ENCODE measurements at places on chromosomes 6 and 20.

DNA sequence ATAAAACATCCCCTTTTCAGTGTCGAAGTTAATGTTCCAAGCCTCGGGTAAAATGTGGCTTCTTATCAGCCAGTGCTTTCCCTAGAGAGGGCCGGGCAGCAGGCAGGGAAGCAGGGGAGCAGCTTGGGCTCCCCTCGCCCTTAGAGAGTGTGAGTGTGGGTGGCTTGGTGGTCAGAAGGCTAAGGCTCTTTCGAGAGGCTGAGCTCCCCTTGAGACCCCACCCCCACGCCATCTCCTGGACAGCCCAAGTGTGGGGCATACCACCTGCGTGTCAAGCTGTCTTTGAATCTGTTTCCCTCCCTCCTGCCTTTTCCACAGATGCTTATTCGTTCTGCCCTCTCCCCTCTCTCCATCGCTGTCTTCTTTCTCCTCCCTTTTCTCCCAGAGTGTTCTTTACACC is 95.1 kb upstream of the FOXP4 start:
- no peak for DNase-seq

DNA sequence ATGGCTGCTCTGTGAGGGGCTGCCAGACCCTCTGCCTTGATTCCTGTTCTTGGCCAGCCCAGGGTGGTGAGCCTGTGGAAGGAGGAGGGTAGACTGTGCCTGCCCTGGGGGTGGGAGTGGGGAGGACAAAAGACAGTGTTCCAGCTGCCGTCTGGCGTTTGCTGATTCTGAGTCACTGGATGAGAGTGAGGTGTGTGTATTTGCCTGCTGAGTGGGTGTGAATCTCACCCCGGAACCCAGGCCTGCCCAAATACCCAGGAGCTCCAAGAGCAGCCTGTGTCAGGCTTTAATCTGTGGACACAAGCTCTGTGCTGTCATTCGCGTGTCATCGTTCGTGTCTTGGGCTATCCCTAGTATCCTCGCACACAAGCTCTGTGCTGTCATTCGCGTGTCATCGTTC is 2.6 kb upstream of the LKAAEAR1 start:
- DNase-seq = no peak

DNA sequence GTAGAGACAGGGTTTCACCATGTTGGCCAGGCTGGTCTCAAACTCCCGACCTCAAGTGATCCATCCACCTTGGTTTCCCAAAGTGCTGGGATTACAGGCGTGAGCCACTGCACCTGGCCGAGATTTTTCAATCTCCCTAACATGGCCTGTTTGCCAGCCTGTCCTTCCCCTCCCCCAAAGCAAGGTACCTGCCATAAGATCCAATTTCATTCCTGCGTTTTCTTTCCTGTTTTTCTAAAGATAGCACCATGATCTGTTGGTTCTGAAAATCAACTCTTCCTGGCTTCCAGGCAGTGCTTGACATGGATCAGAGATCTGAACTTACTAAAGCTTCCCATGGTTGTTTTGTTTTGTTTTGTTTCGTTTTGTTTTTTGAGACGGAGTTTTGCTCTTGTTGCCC is 7.5 kb downstream of the MGME1 start:
- no peak for DNase-seq

DNA sequence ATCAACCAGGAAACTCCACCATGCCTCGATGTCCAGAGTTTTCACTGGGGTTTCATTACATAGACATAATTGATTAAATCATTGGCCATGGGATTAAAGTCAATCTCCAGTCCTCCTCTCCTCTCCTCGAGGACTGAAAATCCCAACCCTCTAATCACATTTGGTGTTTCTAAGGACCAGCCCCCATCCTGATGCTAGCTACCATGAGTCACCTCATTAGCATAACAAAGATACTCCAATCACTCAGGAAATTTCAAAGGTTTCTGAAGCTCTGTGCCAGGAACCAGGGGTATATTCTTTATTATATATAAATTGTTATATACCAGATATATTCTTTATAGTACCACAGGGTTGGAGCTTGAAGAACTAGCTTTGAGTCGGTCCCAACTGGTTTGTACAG is 212.9 kb upstream of the PRND start:
- DNase-seq = no peak

GRCh38 chr6:12490351-12490903 is 200.3 kb downstream of the EDN1 start:
- no peak for DNase-seq

DNA sequence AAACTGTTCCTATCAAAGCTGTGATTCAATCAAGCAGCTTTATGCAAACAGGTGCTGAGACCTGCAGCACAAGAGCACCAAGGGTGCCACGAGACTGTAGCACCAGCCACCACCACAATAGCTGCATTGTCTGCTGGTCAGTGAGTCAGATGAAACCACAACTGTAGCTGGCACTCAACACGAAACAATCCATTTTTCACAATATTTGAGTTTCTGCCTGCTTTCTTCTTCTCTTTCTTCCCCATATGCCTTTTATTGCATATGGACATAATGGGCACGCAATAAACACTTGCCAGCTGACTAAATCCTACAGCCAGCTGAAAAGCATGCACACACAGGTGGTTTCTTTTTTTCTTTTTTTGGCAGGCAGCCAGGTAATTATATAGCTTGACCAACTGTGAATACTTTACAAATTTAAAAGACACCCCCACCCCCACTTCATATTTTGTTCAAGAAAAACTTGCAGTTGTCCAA is 16.6 kb downstream of the SLC2A12 start:
- no peak for DNase-seq

DNA sequence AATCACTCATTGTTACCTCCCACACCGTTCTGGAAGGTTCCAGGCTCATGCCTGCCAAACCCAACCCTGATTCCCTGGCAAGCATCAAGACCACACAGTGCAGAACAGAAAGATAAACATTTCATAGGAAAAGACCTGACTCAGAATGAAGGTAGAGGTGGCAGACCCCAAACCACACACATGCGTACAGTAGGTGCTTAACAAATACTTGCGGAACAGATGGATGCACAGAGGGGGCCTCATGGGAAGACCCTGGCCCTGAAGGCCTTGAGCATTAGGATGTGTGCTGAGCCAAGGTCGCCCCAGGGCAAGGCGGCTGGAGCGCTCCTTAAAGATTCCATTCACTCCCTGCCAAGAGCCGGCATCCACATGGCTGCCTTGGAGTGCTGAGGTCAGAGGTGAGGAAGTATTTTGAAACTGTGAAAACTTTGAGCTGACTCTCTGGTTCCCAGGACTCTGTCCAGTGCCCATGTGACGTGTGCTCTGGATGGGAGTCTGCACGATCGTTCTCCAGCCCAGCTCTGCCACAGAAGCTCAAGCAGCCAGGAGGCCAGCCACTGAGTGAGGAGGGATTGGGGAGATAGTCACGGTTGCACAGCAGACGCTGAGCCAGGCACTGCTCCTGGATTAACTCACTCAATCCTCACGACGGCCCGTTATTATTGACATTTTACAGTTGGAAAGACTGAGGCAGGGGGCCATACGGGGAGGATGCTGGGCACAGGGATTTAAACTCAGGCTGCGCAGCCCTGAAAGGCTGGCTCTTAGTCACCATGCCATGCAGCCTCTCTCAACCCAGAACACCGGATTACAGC is 65.5 kb upstream of the AFDN start:
- no peak for DNase-seq

DNA sequence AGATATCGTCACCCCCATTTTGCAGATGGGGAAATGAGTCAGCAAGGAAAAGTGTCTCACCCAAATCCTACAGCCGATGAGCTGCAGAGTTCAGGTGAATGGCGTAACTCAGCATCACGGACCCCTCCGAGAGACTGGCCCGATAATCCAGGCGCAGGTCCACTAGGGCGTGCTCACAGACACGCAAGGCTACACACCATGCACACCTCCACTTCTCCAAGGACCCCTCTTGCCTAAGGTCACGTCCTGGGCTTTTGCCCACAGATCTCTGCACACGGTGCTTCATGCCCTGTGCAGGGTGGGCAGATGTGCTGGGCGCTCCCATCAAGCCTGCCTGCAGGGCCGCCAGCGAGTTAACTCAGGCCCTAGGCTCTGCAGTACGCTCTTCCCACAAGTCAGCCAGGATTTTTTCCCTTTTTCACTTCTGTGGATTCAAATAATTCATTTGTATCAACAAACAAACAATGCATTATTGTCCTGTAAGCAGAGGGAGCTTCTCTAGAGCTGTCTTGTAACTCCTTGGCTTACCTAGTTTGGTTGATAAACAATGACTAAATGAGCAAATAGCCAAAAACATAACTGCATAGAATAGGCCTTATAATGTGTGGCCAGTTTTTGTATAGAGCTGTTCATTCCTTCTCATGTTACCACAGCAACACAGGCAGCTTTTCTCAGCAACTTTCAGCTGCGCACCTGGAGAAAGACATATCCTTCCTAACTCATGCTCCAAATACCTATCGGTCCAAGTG is 139.1 kb downstream of the AGPAT4 start:
- DNase-seq = no peak

- no peak for DNase-seq
Measured at GRCh38 chr6:47162231-47162630, 120.1 kb upstream of the ADGRF1 start.

- no peak for DNase-seq
Measured at GRCh38 chr6:41684311-41685180, 46.3 kb downstream of the MDFI start.

DNA sequence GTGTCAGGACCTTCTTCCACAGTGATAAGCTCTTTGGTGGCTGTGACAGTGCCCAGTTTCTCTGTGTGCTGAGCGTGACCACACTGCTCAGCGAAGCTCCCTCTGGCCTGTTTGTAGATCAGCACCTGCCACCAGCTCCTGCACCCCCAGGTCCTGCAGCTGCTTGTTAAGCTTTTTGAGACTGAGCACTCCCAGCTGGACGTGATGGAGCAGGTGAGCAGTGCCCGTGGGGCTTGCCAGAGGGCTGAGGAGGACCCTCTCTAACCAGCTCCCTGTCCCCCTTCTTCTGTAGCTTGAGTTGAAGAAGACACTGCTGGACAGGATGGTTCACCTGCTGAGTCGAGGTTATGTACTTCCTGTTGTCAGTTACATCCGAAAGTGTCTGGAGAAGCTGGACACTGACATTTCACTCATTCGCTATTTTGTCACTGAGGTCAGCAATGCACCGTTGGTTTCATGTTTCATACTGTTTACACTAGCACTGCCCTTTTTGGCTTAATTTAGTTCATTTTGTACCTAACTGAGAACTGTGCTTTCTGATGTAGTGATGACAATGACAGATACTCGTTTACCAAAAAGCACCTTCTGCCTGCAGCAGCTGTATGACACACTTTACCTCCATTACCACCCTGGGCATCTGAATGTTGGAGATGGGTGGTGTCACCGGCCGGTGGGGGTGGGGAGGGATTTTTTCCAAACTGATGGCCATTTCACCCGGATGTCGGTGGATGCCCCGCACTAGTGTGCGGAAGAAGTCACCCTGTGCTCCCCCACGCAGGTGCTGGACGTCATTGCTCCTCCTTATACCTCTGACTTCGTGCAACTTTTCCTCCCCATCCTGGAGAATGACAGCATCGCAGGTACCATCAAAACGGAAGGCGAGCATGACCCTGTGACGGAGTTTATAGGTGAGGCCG is 12.5 kb downstream of the NELFCD start:
- DNase-seq = no peak

- DNase-seq = no peak
Measured at GRCh38 chr6:158374020-158374419, 61.8 kb downstream of the TULP4 start.

DNA sequence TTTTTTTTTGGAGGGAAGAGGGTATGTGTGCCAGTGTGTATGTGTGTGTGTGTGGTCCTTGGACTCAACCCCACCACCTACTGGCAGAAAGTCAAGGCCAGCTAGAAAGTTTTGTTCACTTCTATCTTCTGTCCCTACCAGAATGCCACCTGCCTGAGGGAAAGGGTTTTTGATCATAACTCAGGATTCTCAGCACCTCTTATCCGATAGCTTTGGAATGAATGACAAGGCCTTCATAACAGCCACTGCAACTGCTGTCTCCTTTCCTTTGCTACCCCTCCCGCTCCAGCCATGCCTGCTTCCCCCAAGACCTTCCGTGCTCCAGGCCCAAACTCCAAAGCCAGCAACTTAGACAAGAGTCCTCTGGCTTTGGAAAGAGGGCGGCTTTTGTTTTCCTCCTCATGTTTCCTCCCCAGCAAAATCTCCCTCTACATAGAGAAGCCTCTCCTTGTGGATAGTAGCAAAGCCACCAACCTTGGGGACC is 18.7 kb downstream of the BTN3A1 start:
- no peak for DNase-seq

GRCh38 chr6:106247733-106248132 is 77.8 kb downstream of the ATG5 start:
- DNase-seq = no peak

DNA sequence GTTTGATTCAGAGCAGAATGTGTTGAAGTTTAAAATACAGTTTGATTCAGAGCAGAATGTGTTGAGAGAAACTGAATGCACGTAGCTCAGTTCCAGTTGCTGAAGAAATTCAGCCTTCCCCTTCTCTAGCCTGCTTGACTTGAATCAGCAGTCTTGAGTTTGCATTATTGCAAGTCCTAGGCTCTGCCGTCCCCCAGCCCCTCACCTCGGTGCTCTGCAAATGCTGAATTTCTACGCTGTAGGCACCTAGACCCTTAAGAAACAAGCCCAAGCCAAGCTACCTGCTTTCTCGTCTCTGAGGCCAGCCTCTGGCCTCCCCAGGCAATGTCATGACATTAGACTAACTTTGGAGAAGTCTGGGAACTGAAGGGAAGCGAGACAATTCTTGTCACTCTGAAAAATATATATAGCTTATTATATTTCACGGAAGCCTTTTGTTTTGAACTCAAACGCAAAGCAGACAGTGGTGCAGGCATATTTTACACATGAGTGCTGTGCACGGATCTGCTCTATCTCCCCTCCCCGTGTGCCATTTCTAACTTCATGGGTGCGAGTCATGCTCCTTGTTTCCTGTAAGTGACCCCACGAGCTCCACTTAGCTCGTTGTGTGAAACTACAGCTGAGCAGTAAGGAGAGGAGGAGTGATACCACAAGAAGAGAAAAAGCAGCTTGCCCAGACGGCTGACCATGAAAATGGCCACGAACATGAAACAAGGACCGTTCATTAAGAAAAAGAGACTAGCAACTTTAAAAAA is 71.4 kb upstream of the DUSP22 start:
- DNase-seq = no peak

DNA sequence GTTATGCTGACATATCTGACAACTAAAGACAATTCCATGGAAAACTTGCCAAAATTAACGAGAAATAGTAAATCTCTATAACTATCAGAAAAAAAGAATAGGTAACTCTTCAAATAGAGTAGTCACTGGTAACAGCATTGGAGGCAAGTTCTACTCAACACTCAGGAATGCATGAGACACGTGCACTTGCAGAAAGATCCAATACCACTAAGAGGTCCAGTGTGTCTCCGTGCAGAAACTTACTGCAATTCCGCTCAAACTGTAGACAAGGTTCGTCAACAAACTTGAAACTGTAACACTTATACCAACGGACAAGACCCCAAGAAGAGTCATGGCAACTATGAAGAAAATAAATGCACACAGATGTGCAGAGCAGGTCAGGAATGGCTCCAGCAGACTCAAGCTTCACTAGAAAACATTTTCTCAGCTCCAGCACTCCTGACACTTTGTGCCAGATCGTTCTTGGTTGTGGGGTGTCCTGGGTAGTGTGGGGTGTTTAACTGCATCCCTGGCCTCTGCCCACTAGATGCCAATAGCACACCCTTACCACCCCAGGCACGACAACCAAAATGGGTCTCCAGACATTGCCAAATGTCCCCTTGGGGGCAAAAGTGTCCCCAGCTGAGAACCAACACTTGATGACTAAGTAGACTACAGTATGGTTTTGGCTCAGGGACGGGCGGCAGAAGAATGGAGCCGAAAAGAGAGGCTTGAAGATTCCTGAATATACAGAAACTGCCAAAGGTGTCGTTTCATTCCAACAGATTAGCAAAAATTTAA is 134.8 kb downstream of the DTNBP1 start:
- no peak for DNase-seq

All from stimulated activated CD4-positive, alpha-beta T cell treated with anti-CD3 and anti-CD28 coated beads, Interleukin-2, amount 100 ng/mL, for 48 hours (primary cell).